ENCODE measurements at places on chromosomes 2 and 18.

GRCh38 chr2:240584486-240585031 lies 2.0 kb upstream of the CAPN10 start:
- no peaks in the 10 kb centered on the region for H3K27me3 ChIP-seq
- H3K36me3 ChIP-seq, result no peaks in the 10 kb centered on the region
- H3K4me1 ChIP-seq, result peaks cover 61% of the 10 kb centered on the region

- H3K4me1 ChIP-seq, result no peaks in the 10 kb centered on the region
- no peaks in the 10 kb centered on the region for H3K36me3 ChIP-seq
- no peak for DNase-seq
- no peak overlapping the region for H3K27ac ChIP-seq
These were observed 462.8 kb upstream of the SLC8A1 start for GRCh38 chr2:40914666-40915065.

GRCh38 chr18:63409301-63409700 lies 13.0 kb downstream of the VPS4B start:
- no peaks in the 10 kb centered on the region for H3K4me1 ChIP-seq
- no peak overlapping the region for H3K27ac ChIP-seq
- no peaks in the 10 kb centered on the region for H3K27me3 ChIP-seq

- H3K4me3 ChIP-seq, result no peak overlapping the region
- H3K4me1 ChIP-seq, result no peaks in the 10 kb centered on the region
- H3K27me3 ChIP-seq, result no peaks in the 10 kb centered on the region
- no peak for DNase-seq
- no peaks in the 10 kb centered on the region for H3K36me3 ChIP-seq
- H3K27ac ChIP-seq, result no peak overlapping the region
These were observed 84.5 kb downstream of the WDPCP start for GRCh38 chr2:63503818-63504217.

- H3K27ac ChIP-seq, result no peak overlapping the region
- H3K36me3 ChIP-seq, result no peaks in the 10 kb centered on the region
- H3K4me1 ChIP-seq, result peaks cover 28% of the 10 kb centered on the region
- H3K27me3 ChIP-seq, result no peaks in the 10 kb centered on the region
These were observed 5.1 kb upstream of the DGUOK start for GRCh38 chr2:73921581-73921980.

All from CD14-positive monocyte (primary cell).